Endothelial cell of umbilical vein (primary cell): ENCODE measurements at places on chromosomes 7 and 10. TPM values are rescaled to one million over a fixed set of nuclear protein-coding genes. Genes with fewer than 3 reads are reported as not detected.

SHTN1 gene
- total RNA-seq, result 29.7 and 36.5 TPM in 2 replicates

RBP3 gene
- total RNA-seq, result not detected in 2 replicates

STK31 gene
- total RNA-seq, result 0.44 TPM in 1 of 2 replicates, not detected in the other

FGL2 gene
- not detected in 2 replicates for total RNA-seq

CFAP69 gene
- total RNA-seq, result 2.9 and 4.4 TPM in 2 replicates

IDI2 gene
- not detected in 2 replicates for total RNA-seq

SRGN gene
- total RNA-seq, result 433 and 450 TPM in 2 replicates

PNLIPRP2 gene
- not detected in 2 replicates for total RNA-seq

COL13A1 gene
- 26.7 and 47.5 TPM in 2 replicates for total RNA-seq

THAP5 gene
- 14.1 and 17.0 TPM in 2 replicates for total RNA-seq

SYT15B gene
- total RNA-seq, result 0.18 TPM in 1 of 2 replicates, not detected in the other

EVX1 gene
- total RNA-seq, result not detected in 2 replicates

NEURL1 gene
- 0.22 and 0.30 TPM in 2 replicates for total RNA-seq

ANKRD61 gene
- total RNA-seq, result 0.35 and 0.53 TPM in 2 replicates

FKBP6 gene
- total RNA-seq, result not detected in 2 replicates

NKX2-3 gene
- not detected in 2 replicates for total RNA-seq

AKR1C3 gene
- total RNA-seq, result 4.8 and 32.2 TPM in 2 replicates

CDHR3 gene
- total RNA-seq, result 2.3 and 3.9 TPM in 2 replicates

VAX1 gene
- total RNA-seq, result not detected in 2 replicates

MSRB2 gene
- total RNA-seq, result 16.2 and 19.4 TPM in 2 replicates

SLC39A12 gene
- not detected in 2 replicates for total RNA-seq

CHN2 gene
- total RNA-seq, result 3.2 and 5.0 TPM in 2 replicates

SEMA4G gene
- total RNA-seq, result 6.0 and 6.7 TPM in 2 replicates

EBLN1 gene
- total RNA-seq, result not detected in 2 replicates

CCM2 gene
- 57.4 and 66.1 TPM in 2 replicates for total RNA-seq

HABP2 gene
- not detected in 2 replicates for total RNA-seq

NRG3 gene
- 3.9 and 5.6 TPM in 2 replicates for total RNA-seq

EGR2 gene
- 0.46 and 0.67 TPM in 2 replicates for total RNA-seq

CHAT gene
- not detected in 2 replicates for total RNA-seq

TYW1 gene
- 15.2 and 15.9 TPM in 2 replicates for total RNA-seq

OR6B1 gene
- total RNA-seq, result not detected in 2 replicates

MALRD1 gene
- total RNA-seq, result not detected in 2 replicates

TACR2 gene
- total RNA-seq, result not detected in 2 replicates

UCN3 gene
- total RNA-seq, result not detected in 2 replicates

AKR1B1 gene
- 159 and 160 TPM in 2 replicates for total RNA-seq

PRR15 gene
- 1.8 and 4.1 TPM in 2 replicates for total RNA-seq

FEZF1 gene
- total RNA-seq, result not detected in 2 replicates

OR2F2 gene
- not detected in 2 replicates for total RNA-seq

TCAF2 gene
- total RNA-seq, result 7.1 and 8.4 TPM in 2 replicates

CAMK2B gene
- total RNA-seq, result 1.4 and 1.6 TPM in 2 replicates

PITX3 gene
- total RNA-seq, result not detected in 2 replicates

HECW1 gene
- total RNA-seq, result not detected in 2 replicates

PRSS1 gene
- not detected in 2 replicates for total RNA-seq

LIPJ gene
- 0.09 TPM in 1 of 2 replicates, not detected in the other for total RNA-seq

NRCAM gene
- 47.6 and 49.0 TPM in 2 replicates for total RNA-seq

MNX1 gene
- not detected in 2 replicates for total RNA-seq

LRRC4 gene
- 3.8 and 7.1 TPM in 2 replicates for total RNA-seq
